ENCODE measurements at places on chromosomes 2 and 18.

DNA sequence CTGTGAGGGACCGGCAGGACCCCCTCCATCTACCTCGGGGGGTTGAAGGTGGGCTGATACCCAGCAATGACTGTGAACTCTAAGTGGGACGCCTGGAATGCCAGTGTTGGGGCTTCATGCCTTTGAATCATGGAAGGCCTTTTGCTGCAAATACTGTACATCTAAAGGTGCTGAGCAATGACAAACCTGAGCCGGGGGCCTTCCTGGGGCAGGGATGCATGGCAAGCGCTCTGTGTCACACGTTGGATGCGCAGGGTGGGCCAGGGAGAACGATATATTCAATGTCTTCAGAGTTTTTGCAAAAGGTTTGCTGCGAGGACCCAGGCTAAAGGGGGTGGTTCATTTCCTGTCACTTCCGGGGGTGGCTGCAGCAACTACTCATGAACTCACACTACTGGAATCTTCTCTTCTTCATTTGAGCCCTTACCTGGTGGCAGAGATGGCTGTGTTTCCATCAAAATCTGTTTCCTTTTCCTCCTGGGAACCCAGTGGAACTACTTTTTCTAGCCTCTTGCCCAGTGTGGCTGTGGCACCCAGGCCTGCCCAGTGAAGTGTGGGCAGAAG, 24.1 kb upstream of the INHBB start:
- DNase-seq: no peak

DNA sequence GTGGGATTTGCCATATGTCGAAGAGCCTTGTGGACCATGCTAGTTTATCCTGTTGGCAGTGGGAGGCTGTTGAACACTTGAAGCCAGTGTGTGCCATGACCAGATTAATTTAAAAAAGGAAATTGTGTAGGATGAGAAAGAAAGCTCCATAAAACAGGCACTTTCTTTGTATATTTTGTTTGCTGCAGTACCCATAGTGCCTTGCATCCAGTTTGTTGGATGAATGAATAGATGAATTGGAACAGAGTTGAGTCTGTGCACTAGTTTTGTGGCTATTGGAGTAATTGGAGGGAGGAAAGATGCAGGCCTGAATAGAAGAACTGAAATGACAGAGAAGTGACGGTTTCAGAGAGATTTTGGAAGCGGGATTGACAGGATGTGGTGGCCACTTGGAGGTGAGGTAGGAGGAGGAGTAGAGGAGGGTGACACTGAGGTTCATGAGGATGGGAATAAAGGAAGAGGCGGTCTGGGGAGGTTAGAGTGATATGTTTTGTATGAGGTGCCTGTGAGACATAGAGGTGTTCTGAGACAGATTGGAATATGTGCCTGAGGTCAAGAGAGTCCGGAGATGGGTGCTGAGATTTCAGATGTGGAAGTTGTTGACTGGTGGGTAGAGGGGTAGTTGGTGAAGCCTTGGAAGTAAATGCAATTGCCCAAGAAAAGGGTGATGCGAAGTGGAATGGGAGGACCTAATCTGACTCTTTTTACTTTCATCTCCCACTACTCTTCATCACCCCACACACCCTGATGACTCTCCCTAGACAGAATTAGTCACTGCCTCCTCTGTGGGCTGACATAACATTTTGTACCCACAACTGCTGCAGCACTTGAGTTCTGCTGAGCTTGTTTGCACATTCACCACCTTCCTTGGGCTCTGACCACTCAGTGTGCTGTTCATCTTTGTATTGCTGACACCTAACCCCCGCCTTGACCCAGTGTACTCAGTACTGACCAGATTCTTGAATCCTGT, 5.1 kb downstream of the DGUOK start:
- DNase-seq: peak; percentile 47

DNA sequence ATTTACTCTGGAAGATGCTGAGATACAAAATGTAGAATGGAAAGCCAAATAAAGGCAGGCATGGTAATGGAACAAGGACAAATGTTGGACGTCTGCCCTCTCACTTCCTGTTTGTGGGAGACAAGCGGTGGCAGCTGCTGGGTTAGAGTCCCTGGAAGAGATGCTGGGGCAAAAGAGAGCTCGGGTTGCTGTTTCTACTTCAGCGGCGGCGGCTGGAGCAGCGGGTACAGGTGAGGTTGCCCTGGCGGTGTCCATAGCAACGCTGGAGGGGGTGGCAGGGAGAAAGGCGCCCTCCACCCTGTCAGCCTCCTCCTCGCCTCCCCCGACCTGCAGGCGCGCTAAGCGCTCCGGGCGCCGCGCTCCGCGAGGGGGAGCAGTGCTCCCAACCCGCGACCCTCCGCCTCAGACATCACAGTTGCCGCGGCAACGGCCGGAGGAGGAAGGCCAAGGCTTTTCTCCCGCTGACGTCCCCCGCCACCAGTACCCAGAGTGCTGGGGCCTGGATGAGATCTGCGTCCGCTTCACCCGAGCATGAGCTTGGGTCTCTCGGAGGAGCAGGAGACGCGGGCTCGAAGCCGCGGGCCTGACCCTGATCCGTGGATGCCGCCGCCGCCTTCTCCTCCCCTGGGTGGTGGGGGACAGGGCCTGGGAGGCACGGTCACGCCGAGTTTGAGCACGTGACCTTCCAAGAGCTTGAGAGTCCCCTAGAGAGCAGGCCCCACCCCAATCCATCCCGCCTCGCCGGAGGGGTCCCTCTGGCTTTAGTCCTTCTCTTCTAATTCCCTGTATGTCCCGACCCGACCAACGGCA, 65.6 kb downstream of the NOL4 start:
- DNase-seq: peak; percentile 2

DNA sequence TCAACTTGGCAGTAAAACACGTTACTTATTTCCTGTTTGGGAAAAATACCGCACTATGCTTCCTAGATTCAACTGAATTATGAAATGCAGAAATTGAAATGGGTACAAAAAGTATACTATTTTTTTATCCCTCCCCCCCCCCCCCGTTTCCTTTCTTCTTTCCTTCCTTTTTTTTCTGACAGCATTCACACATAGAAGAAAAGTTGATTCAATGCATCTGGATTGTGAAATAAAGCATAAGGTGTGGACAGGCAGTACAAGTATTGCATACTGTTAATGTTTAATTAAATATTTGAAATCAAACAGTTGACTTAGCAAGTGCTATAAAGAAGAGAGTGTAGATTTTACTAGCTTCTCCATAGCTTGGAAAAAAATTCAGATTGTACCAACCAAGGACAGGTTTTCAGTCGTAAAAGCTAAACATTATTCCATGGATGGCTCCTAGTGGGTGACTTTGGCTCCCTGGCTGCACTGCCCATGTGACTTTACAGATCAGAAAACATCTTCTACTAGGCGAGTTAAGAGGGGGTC, 21.6 kb upstream of the AGFG1 start:
- no peak for DNase-seq

DNA sequence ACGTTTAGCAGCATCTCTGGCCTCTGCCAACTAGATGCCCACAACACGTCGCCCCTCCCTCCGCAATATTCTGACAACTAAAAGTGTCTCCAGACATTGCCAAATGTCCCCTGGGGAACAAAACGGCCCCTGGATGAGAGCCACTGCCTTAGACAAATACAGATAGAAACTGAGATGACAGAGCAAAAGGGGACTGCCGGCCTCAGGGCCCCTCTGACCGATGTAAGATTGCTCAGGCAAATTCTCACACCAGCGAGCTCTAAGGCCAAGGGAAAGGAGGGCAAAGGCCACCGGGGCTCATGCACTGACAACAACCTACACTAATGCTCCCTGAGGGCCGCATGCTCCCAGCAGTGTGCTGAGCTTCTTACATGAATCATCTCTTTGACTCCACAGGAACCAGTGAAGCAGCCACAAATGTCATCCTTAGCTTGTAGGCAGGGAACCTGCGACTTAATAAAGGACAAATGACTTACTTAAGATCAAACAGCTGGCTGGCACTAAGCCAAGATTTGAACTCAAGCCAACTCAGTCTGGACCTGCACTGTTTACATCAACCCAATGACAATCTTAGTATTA, 228.5 kb downstream of the TTC32 start:
- peak; percentile 52 for DNase-seq

DNA sequence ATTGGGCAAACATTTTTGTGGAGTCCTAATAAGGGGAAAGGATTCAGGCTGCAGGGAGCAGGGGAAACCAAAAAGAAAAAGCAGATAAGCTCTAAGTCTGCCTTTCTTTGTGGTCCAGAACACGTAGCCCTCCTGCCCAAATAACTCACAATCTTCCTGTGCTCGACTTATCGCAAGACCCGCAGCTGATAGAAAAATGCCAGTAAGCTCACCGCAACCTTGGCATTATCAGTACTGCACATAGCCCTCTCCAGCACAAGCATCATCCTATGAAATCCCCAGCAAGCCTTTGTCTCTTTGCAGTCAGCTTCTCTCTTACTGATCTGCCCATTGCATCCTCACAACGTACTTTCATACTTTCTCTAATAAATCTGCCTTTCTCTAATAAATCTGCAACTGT, 202.4 kb upstream of the HNRNPA3 start:
- no peak for DNase-seq

- DNase-seq: no peak
Measured at GRCh38 chr2:64670047-64670446, 16.3 kb upstream of the SERTAD2 start.

DNA sequence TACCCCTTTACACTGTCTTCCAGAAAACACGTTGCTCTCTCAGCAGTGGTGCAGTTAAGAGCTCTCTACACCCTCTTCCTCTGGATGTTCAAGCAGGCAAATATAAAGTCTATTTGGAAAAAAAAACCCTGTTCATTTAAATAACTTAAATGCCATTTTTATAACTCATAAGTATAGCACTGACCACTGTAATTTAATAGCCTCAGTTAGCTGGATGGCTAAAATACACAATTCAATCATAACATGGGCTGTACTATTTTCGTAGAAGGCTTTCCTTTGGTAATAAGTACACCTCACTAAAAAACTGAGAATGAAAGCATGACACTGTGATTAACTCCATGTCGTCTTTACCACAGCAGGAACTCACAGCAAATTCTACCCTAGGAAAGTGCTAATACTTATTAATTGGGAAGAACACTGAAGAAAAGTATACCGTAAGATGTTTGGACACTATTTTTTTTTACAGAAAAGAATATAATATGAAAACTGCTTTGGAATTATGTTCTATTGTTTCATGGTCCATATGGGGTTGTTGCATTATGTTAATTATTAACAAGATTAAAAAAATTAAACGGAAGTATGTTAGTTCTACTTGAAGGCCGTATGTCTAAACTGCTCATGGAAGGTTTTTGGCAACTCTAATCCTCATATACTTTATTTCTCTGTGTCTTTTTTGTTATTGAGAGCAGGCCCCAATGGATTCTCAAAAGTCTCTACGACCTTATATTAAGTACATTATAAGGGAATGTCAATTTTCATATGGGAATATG, 269.1 kb downstream of the ZNF385B start:
- DNase-seq: peak; percentile 83

- peak; percentile 72 for DNase-seq
Measured at GRCh38 chr2:109486711-109487535, 126.8 kb downstream of the SEPTIN10 start.

GRCh38 chr2:47225061-47225783, 70.1 kb upstream of the STPG4 start:
- peak; percentile 85 for DNase-seq

GRCh38 chr2:105377871-105378270, 21.0 kb downstream of the FHL2 start:
- DNase-seq: no peak

DNA sequence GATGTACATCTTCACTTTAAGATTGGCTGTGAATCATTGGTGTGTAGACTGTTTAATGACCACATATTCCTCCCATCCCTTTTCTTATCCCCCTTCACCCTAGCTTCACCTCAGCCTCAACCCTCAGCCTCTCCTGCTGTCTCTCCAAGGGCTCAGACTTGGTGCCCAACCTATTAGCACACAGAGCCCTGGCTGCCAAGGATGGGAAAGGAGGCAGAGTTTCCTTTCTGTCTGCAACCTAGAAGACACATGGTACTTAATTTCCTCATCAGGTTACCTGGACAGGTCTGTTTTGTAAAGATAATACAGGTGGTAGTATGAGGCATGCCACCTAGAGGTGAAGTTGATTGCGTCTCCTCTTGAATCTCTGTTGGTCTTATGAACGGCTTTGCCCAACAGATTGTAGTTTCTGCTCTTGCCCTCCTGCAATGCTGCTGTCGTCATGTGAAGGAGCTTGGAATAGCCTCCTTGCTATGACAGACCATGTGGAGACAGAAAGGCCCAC, 44.5 kb upstream of the RMND5A start:
- no peak for DNase-seq

DNA sequence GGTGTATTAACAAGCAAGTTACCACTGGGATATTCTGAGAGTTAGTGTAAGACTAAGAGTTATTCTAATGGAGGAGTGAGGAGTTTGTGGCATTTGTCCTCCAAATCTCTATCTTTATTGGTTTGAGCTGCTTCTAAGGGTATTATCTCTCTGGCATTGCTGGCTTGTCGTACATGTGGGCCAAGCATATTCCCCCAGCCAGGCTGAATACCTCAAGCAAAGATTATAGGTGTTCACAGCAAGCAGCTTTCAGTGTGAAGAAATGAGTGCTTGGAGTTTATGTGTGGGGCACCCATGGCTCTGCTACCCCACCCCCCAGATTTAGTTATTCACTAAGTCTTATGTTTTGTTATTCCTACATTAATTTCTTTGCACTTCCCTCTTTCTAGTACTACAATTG, 193.6 kb upstream of the FANCL start:
- no peak for DNase-seq

DNA sequence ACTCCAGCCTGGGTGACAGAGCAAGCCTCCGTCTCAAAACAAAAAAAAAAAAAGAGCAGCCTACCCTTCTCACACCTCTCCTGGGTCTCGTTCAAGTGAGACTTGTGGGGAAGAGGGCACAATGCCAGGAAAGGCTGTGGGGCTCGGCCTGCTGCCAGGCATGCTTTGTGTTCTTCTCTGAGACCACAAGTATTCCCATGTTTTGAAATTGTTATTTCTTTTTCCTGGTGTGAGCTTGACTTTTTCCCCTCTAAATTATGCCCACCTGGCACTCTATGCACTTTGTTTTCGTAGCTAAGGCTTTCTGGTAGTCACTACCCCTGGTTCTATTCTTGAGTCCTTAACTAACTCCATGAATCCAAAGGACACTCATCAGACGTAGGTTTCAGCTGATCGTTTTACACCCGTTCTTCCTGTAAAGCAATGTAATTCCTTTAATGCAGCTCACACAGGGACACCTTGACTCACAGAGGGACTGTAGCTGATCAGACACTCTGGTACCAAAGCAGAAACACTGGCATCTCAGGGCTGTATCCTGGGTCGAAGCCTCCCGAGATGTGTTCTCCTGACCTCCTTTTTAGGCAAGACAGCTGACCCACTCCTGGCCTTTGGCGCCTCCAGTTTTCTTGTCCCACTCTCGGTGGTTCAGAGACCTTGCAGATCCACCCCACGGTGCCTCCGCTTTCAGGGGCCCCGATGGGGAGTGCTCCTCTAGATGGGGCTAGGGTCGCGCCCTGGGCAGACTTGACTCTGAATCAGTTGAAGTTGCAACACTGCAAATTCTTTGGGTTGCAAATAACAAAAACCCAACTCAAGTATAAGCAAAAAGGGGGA, 193.3 kb upstream of the AGAP1 start:
- peak; percentile 91 for DNase-seq

- DNase-seq: no peak
Measured at GRCh38 chr2:195370167-195370943, 286.7 kb upstream of the SLC39A10 start.

GRCh38 chr2:133589456-133589855, 21.2 kb upstream of the NCKAP5 start:
- no peak for DNase-seq

- no peak for DNase-seq
Measured at GRCh38 chr2:172433144-172433543, 5.8 kb downstream of the ITGA6 start.

- DNase-seq: no peak
Measured at GRCh38 chr2:129778584-129778877, 200.9 kb upstream of the RAB6C start.

All from choroid plexus epithelial cell (primary cell).